Upper lobe of left lung (tissue), 6 donors: ENCODE measurements at places on chromosomes 2 and 18.

DNA sequence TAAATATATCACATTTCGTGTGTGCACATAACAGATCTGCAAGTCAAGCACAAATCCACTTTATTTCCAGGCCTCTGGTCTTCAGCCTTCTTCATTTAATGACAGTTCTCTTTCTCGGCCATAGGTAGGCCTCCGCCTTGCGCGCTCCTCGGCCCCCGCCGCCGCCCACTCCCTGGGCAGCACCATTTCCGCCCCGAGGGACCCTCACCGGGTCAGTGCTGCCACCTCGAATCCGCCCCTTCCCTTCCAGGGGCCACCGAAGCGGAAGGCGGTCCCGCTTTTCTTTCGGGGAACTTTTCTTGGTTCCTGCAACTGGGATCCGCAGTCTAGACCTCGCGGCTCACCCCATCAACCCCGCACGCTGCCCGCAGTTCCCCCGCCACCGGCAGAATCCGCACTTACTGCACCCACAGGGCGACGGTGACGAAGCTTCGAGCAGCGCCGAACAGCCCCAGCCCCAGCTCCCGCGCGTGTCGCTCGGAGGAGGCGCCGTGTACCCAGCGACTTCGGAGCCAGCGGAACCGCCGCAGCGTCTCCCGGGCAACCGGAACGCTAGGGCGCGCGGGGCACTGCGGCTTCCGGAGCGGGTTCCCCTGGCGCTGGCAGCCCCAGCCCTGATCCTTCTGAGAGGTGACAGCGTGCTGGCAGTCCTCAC, at the start of gene CDKL4:
TSS of gene CDKL4 (minus strand) at position 502 of the 655 bp plus-strand sequence.
- H3K36me3 ChIP-seq: no peaks in the 10 kb centered on the region
- H3K27ac ChIP-seq: no peak within 1 kb of the TSS
- H3K4me1 ChIP-seq: no peaks in the 10 kb centered on the region
- no peak for DNase-seq

DNA sequence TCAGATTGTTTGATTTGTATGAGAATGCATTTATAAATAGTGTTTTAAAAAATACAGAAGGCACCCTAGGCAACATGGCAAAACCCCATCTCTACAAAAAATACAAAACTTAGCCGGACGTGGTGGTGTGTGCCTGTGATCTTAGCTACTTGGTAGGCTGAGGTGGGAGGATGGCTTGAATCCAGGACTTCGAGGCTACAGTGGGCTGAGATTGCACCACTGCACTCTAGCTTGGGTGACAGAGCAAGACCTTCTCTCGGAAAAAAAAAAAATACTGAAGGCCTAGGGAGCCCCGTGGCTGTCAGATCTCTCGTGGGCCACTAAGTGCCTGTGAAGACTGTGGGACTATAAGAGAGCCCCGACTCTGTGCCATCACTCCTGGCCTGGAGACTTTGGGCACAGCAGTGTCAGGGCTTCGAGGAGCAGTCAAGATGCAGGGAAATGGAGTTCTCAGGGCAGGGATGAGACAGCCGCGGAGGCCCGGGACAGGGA, 40.5 kb downstream of the MYO7B start:
- H3K4me1 ChIP-seq: peaks cover 5% of the 10 kb centered on the region
- no peak for DNase-seq
- no peak overlapping the region for H3K27ac ChIP-seq
- no peaks in the 10 kb centered on the region for H3K36me3 ChIP-seq
- no peaks in the 10 kb centered on the region for H3K27me3 ChIP-seq

DNA sequence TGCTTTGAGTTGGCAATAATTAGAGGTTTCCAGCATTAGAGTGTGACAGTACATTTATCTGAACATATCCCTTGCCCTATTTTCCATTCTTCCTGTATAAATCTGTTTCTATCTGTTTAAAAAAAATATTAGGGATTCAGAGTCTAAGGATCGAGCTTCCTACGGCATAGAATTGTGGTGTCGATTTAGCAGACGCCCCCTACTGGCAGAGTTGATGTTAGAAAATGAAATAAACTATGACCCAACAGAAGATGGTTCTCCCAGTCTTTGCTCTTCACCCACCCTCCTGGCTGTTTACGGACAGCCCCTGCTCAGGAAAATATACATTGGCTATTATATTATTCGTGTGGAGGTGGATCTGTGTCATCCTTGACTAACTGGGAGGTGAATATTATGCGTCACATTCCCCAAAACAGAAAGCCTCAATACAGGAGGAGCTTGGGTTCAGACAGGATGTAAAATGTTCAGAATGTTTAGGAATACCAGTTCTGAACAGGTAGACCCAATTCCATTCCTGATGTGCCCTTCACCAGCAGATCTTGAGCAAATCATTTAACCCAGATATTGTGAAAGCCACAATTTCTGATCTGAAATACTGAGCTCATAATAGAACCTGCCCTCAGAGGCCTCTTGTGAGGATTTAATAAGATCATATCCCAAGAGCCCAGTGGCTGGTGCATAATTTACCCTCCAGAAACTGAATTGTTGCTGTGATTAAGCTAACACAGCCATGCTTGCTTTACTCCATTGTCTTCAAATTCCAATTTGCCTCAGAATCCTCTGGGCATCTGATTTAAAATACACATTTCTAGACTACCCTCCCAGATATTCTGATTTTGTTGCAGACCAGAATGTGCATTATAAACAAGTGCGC, 10.8 kb upstream of the ERMN start:
- no peaks in the 10 kb centered on the region for H3K27me3 ChIP-seq
- H3K4me3 ChIP-seq: no peak overlapping the region
- DNase-seq: peak; percentile 34
- H3K36me3 ChIP-seq: no peaks in the 10 kb centered on the region

DNA sequence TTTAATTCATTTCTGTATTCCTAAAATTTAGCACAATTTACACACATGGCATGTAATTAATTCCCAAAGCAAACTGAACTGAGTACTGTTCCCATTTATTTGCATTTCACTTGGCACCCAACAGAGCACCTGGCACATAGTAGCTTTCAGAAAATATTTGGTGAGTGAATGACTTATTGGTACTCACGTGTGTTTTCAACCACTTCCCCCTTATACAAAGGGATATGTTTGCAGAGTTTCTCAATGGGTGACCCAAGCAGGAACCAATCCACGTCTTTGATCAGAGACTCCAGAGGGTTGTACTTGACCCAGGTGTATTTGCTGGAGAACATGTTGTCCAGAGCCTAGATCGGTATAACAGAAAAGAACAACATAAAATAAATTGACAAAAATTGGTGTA, 6.6 kb downstream of the GKN2 start:
- DNase-seq: peak; percentile 38
- H3K4me3 ChIP-seq: no peak overlapping the region
- no peaks in the 10 kb centered on the region for H3K36me3 ChIP-seq
- H3K27ac ChIP-seq: no peak overlapping the region
- H3K4me1 ChIP-seq: peaks cover 5% of the 10 kb centered on the region

- H3K4me1 ChIP-seq: no peaks in the 10 kb centered on the region
- H3K27ac ChIP-seq: no peak overlapping the region
- H3K27me3 ChIP-seq: no peaks in the 10 kb centered on the region
- no peak overlapping the region for H3K4me3 ChIP-seq
Observed at GRCh38 chr2:239529313-239530015, 128.6 kb upstream of the HDAC4 start.

DNA sequence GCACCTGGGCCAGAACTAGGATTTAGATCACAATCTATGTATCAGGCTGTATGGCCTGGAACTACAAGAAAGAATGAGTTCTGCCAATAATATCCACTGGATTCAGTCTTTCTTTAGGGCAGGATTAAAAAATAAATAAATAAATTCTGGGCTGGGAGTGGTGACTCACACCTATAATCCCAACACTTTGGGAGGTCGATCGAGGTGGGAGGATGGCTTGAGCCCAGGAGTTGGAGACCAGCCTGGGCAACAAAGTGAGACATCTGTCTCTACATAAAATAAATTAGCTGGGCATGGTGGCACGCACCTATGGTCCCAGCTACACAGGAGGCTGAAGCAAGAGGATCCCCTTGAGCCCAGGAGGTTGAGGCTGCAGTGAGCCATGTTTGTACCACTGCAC, 8.1 kb downstream of the AMMECR1L start:
- H3K27me3 ChIP-seq: no peaks in the 10 kb centered on the region
- no peak overlapping the region for H3K4me3 ChIP-seq
- H3K36me3 ChIP-seq: peaks cover 24% of the 10 kb centered on the region
- H3K4me1 ChIP-seq: peaks cover 5% of the 10 kb centered on the region
- no peak overlapping the region for H3K27ac ChIP-seq
- no peak for DNase-seq

GRCh38 chr2:65076345-65076710, 20.1 kb downstream of the CEP68 start:
- H3K4me3 ChIP-seq: no peak overlapping the region
- DNase-seq: no peak
- peaks cover 5% of the 10 kb centered on the region for H3K36me3 ChIP-seq

DNA sequence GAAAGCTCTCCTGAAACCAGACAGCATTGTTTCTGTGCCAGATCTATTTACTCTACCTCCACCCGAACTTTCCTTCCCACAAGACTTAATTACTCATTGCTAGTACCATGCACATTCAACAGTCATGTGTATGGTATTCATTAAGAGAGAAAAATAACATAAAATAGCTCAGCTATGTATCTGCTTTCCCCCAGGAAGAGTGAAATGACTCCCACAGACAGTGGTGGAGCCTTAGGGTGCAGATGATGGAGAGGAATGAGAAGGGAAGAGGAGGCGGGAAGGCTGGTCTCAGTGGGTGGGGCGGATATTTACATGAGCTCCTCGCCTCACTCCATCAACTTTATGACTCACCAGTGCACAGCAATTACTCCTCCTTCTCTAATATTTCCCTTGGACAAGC, 724.5 kb downstream of the EPHA4 start:
- no peak overlapping the region for H3K27ac ChIP-seq
- no peaks in the 10 kb centered on the region for H3K27me3 ChIP-seq
- no peak for DNase-seq
- no peaks in the 10 kb centered on the region for H3K4me1 ChIP-seq
- H3K36me3 ChIP-seq: no peaks in the 10 kb centered on the region

- no peak for DNase-seq
- no peaks in the 10 kb centered on the region for H3K36me3 ChIP-seq
- H3K4me3 ChIP-seq: no peak overlapping the region
- no peak overlapping the region for H3K27ac ChIP-seq
- no peaks in the 10 kb centered on the region for H3K4me1 ChIP-seq
Observed at GRCh38 chr2:30934066-30934465, 126.8 kb upstream of the CAPN13 start.
